ENCODE measurements at places on chromosomes 7 and 10. TPM values are rescaled to one million over a fixed set of nuclear protein-coding genes. Genes with fewer than 3 reads are reported as not detected.

INSYN2A gene
- 2.0 TPM for total RNA-seq

GIMAP7 gene
- total RNA-seq: not detected

FBXO24 gene
- 0.33 TPM for total RNA-seq

HOXA4 gene
- total RNA-seq: 1.6 TPM

SPDYE9 gene
- not detected for total RNA-seq

ZNF736 gene
- total RNA-seq: 0.02 TPM

TUBAL3 gene
- total RNA-seq: 0.24 TPM

AGR3 gene
- total RNA-seq: not detected

MYL10 gene
- total RNA-seq: not detected

CACNB2 gene
- not detected for total RNA-seq

HK1 gene
- 46.9 TPM for total RNA-seq

CALHM1 gene
- total RNA-seq: not detected

NCF1 gene
- total RNA-seq: 0.11 TPM

BMPER gene
- 4.6 TPM for total RNA-seq

MEOX2 gene
- not detected for total RNA-seq

EPO gene
- total RNA-seq: not detected

MRLN gene
- not detected for total RNA-seq

TFEC gene
- total RNA-seq: 0.14 TPM

HOXA6 gene
- 1.3 TPM for total RNA-seq

ZNF655 gene
- total RNA-seq: 56.3 TPM

NAT16 gene
- total RNA-seq: 0.12 TPM

CYP26C1 gene
- not detected for total RNA-seq

MARVELD1 gene
- 51.1 TPM for total RNA-seq

TRIM50 gene
- total RNA-seq: not detected

RELN gene
- 0.04 TPM for total RNA-seq

AKR1D1 gene
- 0.08 TPM for total RNA-seq

UNCX gene
- total RNA-seq: not detected

DDX56 gene
- 126 TPM for total RNA-seq

KCND2 gene
- not detected for total RNA-seq

DMBT1 gene
- 0.24 TPM for total RNA-seq

PRRT4 gene
- 0.26 TPM for total RNA-seq

MGAM2 gene
- total RNA-seq: not detected
